ENCODE measurements at places on chromosomes 3 and 15.

- DNase-seq: no peak
Measured at GRCh38 chr3:177498037-177498857, 301.0 kb upstream of the TBL1XR1 start.

GRCh38 chr15:39582286-39582976 lies 1.6 kb downstream of the THBS1 start:
- no peak for DNase-seq

- no peak for DNase-seq
Measured at GRCh38 chr15:89196241-89196640, 25.1 kb downstream of the RLBP1 start.

DNA sequence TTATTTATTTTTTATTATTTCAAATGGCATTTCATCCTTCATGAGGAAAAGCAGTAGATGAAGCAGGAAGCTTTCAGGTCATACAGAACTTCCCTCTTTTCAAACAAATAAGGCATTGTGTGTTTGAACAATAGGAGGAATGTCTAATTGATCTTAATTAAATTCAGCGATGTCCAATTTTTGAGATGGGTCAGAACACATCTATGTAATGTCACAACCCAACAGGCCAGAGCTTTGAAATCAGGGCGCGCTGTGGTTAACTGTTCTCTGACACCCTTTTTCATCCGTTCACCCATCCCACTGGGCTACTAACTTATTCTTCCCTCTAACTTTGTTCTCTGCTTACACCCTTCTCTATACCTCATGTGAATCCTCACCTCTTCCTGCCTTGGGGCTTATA lies 510.5 kb downstream of the FOXP1 start:
- no peak for DNase-seq

DNA sequence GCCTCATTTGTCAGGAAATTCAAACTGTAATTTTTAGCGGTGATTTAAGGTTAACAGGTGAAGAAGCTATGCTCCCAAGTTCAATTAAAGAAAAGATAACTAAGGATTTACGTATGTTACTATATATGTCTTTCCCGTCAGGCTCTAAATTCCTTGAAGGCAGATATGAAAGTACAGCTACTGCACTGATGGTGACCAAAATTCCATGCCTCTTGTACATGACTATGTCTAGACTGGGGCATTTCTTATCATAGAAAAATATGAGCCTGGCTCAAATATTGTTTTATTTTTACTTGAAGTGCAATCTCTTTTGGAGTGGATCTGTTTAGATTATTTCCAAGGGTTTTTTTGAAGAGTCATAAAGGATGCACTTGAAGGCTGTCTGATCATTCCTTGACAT lies 647.1 kb upstream of the KCNMB2 start:
- DNase-seq: no peak

All from T-helper 9 cell (primary cell).